ENCODE measurements at places on chromosomes 1 and 21.

DNA sequence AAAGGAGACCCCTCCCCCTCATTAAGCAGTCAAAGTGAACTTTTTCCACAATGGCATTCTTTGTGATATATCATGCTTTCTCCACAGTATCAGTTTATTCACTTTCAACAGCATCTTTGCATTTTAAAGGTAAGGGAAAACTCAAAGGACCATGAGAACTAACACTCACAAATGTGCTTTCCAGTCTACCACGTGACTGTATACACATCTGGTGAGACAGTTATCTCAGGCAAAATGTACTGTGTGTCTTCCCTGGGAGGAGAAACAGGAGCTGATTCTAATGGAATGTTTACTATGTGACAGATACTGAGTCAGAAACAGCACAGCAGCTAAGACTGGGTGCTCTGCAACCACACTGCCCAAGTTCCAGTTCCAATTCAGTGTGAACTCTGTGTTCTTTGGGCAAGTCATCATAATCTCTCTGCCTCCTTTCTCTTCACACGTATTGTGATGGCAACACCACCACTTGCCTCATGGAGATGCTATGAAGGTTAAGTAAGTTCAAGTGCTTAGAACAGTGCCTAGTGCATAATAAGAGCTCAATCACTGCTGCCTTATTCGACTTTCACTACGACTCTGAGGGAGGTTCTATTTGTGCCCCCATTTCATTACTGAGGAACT is 79.0 kb downstream of the SLC45A1 start:
- no peak for DNase-seq

DNA sequence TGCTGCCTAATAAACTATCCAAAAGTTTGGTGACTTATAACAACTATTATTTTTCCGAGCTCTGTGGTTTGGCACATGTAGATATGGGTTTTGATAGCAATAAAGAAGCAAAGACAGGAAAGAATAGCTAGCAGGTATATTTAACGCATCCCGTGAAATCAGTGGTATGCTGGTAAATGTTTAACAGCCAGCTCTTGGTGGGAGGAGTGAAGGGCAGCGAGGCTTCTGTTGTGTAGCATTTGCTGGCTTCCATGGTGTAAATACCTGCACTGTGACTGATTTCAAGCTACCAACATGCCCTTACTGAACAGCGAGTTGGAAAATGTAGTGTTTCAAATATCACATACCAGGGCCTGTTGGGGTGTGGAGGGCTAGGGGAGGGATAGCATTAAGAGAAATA is 291.0 kb downstream of the PRDM2 start:
- DNase-seq: peak; percentile 26

- no peak for DNase-seq
Measured at GRCh38 chr1:35718492-35719336, at the start of gene C1orf216. Gene C1orf216 (minus strand): TSS chr1:35718884. CDS start chr1:35716321, 2,563 bp downstream.

- DNase-seq: no peak
Measured at GRCh38 chr1:38123356-38124135, 77.0 kb upstream of the POU3F1 start.

- DNase-seq: no peak
Measured at GRCh38 chr1:21157054-21157453, 19.6 kb downstream of the EIF4G3 start.

DNA sequence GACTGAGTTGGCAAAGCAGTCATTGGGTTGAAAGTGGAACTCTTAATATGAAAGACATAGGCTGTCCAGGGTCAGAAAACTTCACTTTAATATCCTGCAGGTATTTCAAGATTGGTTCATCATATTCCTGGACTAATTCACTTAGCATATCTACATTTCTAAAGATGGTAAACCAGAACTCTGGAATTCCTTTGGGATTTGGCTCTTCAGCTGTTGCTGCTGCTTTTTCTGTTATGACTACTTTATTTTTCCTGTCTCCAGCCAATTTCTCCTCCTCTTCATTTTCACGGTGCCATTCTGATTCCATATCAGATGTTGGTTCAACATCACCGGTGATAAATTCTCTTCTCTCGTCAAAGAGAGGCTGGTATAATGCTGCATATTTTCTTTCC is 37.4 kb downstream of the CD58 start:
- no peak for DNase-seq

DNA sequence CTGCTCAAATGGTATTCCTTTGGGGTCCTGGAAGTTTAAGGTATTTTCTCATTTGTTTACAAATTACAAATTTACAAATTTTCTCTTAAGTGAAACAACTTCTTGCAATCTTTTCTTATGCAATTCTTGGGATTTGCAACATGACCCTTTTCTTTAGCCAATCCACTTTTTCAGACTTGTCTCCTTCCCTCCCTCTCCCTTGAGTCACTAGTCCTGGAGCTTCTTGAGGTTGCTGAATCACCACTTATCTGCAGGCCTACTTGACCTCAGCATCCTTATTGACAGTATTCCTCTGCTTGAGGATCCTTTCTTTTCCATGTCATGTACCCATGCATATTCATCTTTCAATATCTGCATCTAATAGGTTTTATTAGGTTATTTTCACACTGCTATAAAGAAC is 302.8 kb upstream of the ADAMTS5 start:
- no peak for DNase-seq

DNA sequence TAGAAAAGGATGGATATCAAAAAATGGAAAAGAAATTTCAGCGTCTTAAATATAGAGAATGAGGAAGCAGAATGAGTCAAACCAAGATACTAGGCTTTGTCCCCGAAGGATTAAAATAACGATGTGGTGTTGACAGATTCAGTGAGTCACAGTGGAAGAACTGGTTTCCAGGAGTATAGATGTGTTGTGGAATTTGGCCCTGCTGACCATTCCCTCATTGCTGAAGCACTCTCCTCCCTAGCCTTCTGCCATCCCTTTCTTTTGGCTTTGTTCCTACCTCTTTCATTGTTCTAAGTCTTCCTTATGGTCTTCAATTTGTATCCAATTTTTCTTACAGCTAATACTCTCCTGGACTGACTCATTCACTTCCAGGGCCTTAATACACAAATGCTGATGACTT is 23.1 kb upstream of the USP25 start:
- DNase-seq: no peak

DNA sequence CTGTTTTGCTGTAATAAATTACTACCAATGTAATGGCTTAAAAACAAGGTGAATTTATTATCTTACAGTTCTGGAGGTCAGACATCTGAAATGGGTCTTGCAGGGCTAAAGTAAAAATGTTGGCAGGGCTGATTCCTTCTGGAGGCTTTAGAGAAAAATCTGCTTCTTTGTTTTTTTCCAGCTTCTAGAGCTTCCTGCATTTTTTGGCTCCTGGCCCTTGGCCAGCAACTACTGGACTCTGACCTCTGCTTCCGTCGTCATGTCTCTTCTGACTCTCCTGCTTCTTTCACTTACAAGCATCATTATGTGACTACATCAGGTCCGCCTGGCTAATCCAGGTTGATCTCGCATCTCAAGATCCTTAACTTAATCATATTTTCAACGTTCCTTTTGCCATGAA is 350.9 kb downstream of the S1PR1 start:
- peak; percentile 49 for DNase-seq

GRCh38 chr21:14684071-14684470 is 138.0 kb upstream of the SAMSN1 start:
- DNase-seq: no peak

- no peak for DNase-seq
Measured at GRCh38 chr1:197841158-197841557, 61.3 kb upstream of the C1orf53 start.

DNA sequence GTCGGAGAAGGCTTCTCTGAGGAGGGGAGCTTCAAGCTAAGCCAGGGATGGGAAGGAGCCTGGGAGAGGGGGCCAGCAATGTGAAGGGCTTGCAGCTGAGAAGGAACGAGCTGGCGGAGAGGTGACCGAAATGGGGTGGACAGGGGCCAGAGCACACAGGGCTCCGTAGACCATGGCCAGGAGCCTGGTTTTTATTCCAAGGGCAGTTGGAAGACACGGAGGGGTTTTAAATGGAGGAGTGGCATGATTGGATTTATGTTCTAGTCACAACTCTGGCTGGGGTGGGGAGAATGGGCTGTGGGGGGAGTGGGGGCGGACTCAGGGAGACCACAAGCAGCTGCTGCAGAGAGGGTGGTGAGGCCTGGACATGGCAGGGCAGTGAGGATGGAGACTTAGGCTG is 5.1 kb upstream of the EPS8L3 start:
- DNase-seq: no peak
